Liver (tissue), 10 donors: ENCODE measurements at places on chromosomes 13 and 19. TPM values are rescaled to one million over a fixed set of nuclear protein-coding genes. Genes with fewer than 3 reads are reported as not detected.

DNA sequence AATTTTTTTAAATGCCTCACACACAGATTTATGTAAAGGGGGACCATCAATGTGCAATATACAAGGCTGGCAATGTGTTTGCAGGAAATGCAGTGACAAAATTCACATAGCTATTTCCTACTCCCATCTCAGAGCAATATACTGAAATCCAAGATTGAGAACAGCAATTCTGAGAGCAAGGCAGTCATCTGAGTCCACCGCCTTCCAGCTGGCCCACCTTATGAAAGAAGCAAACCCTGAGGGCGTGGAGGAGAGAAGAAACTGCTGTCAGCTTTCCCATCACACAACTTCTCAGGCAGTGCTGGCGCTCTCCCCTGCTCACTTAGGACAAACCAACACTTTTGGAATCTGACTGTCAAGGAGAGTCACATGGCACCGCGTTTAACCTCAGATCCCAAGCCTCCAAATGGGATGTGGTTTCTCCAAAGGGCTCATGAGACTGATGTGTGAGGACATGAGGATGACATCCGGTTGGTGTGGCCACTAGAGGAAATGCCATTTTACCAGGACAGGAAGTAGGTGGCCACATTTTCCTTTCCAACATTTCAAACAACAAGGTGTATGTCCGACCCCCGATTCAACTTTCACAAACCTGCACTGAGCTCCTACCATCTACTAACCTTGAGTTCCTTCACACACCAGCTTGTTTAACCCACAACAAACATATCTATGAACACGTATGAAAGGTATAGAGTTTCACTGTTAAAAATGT lies 3.7 kb upstream of the DOCK9 start:
- H3K36me3 ChIP-seq = no peaks in the 10 kb centered on the region
- H3K27ac ChIP-seq = no peak overlapping the region
- no peak overlapping the region for H3K4me3 ChIP-seq
- no peak for DNase-seq
- H3K4me1 ChIP-seq = peaks cover 18% of the 10 kb centered on the region

- no peak for DNase-seq
- no peaks in the 10 kb centered on the region for H3K4me1 ChIP-seq
- H3K36me3 ChIP-seq = no peaks in the 10 kb centered on the region
- H3K27ac ChIP-seq = no peak overlapping the region
- no peak overlapping the region for H3K4me3 ChIP-seq
Observed at GRCh38 chr19:30596813-30597399, 224.7 kb downstream of the ZNF536 start.

DNA sequence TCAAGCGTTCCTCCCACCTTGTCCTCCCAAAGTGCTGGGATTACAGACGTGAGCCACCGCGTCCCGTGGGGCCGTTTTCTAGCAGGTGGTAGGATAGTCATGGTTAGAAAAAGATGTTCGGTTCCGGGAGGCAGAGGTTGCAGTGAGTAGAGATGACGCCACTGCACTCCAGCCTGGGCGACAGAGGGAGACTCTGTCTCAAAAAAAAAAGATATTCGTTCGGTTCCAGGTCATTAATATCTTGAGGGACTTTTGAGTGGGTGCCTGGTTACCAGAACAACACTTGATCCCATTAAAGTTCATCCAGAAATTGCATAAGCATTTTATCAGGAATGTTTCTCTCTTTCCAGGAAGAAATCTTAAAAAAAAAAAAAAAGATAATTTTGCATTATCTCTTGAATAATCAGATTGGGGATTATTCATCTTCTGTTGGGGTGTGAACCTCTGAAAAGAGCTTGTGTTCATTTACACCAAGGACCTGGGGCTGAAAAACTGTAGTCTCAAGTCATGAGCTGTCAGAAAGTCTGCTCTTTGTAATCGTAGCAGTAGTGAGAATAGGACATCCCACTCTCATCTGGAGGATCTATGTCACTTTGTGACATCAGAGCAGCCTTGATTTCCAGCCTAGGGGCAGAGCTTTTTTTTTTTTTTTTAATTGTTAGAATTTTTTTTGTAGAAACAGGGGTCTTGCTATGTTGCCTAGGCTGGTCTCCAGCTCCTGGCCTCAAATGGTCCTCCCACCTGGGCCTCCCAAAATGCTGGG lies 1.0 kb upstream of the ETHE1 start:
- no peaks in the 10 kb centered on the region for H3K27me3 ChIP-seq
- H3K4me3 ChIP-seq = no peak overlapping the region
- no peak for DNase-seq
- H3K36me3 ChIP-seq = no peaks in the 10 kb centered on the region

The OR4F17 gene
- total RNA-seq = not detected

DNA sequence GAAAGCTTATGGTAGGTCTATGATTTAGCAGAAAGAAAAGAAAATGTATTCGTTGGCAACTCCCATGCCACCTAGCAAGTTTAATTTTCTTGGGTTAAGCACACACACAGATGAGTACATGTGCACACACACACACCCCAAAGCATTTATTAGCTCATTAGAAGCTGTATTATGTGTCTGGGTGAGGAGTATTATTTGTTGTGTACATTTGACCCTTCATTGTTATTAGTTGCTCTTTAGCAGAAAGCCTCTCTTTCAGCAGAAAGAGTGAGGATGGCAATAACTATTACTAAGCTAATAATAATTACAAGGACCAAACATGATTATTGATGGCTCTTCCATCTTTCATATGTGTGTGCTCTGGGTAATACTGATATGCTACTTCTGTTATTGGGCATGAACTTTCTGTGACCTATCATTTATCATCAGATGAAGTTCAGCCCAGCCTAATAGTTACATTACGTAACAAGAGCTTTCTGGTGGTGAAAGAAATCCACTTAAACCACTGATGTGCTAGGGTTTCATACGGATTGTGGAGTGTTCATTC lies 177.4 kb upstream of the OBI1 start:
- H3K27me3 ChIP-seq = no peaks in the 10 kb centered on the region
- no peak for DNase-seq
- no peaks in the 10 kb centered on the region for H3K36me3 ChIP-seq
- no peaks in the 10 kb centered on the region for H3K4me1 ChIP-seq

DNA sequence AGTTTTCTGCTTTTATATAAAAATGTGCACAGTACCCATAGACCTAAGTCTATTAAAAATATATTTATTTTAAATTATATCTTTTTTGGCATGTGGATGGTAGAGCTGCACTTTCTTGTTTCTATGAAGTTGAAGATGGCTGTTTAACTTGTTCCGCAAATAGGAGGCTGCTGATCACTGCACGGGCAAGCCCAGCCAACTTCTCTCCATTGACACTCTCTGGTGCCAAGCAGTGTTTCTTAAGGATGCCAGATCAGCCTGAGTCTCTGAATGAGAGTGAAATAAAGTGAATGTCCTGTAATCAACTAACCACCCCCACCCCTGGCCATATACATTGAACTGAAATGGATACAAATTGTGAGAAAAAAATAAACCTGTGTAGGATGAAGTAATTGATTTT lies 202.9 kb upstream of the KLHL1 start:
- H3K4me3 ChIP-seq = no peak overlapping the region
- no peak overlapping the region for H3K27ac ChIP-seq
- H3K27me3 ChIP-seq = no peaks in the 10 kb centered on the region
- no peaks in the 10 kb centered on the region for H3K4me1 ChIP-seq
- DNase-seq = no peak

DNA sequence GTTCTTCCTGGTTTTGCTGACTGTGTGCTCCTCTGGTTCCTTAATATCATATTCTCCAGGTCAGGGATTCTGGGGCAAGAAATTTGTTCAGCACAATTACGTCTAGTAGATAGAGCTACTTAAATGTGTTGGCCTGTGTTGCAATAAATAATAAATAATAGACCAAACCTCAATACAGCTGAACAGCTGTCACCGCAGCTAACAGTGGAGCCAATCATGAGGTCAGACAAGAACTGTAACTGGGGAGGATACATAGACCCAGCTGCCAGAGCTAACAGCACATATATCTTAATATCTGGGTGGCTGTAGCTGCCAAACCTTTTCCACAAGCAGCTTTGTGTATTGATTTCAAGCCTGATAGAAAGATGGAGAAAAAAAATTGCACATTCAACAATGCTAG lies 1596.3 kb upstream of the PCDH20 start:
- no peak overlapping the region for H3K27ac ChIP-seq
- no peak for DNase-seq
- H3K4me1 ChIP-seq = no peaks in the 10 kb centered on the region
- no peaks in the 10 kb centered on the region for H3K36me3 ChIP-seq
- no peak overlapping the region for H3K4me3 ChIP-seq

DNA sequence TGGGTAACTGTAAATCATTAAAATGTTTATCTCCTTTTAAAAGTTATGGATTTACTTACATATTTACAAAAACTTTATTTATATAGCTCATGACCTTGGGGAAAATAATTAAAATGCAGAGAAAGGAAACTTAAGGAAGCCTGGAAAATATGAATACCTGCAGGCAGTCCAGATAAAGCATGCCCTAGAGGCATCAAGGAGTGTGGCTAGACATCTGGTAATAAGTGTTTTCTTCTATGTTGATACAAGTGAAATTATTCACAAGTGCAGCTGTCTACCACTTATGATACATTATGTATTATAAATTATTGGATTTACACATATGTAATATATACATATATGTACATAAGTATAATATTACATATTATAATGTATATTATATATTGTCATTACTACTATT lies 207.9 kb downstream of the LMO7 start:
- no peak overlapping the region for H3K4me3 ChIP-seq
- peaks cover 68% of the 10 kb centered on the region for H3K36me3 ChIP-seq
- DNase-seq = no peak
- no peaks in the 10 kb centered on the region for H3K4me1 ChIP-seq
- no peak overlapping the region for H3K27ac ChIP-seq

GRCh38 chr19:16386619-16387240 lies 62.1 kb downstream of the KLF2 start:
- no peaks in the 10 kb centered on the region for H3K4me1 ChIP-seq
- H3K36me3 ChIP-seq = peaks cover 27% of the 10 kb centered on the region
- H3K27me3 ChIP-seq = no peaks in the 10 kb centered on the region

The GJA3 gene
- 0.05 TPM for total RNA-seq

DNA sequence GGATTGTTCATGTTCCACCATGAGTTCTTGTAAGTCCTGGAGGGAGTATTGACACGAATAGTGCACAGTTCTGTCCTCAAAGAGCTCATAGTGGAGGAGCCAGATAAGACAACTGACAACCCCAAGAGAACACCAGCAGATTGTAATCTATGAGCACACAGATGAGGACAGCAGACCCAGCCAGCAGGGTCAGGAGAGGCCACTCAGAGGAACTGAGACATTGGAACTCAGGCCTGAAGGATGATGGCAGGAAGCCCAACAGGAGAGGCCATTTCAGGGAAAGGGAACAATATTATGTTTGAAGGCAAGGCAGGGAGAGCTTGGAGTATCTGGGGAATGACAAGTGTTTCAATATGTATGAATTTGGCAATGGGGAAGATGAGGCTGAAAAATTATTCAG lies 63.7 kb upstream of the IPO5 start:
- H3K4me1 ChIP-seq = no peaks in the 10 kb centered on the region
- no peak for DNase-seq
- no peak overlapping the region for H3K27ac ChIP-seq
- H3K4me3 ChIP-seq = no peak overlapping the region
- H3K27me3 ChIP-seq = no peaks in the 10 kb centered on the region
- no peaks in the 10 kb centered on the region for H3K36me3 ChIP-seq

- peaks cover 18% of the 10 kb centered on the region for H3K36me3 ChIP-seq
- H3K4me1 ChIP-seq = peaks cover 21% of the 10 kb centered on the region
- H3K27me3 ChIP-seq = no peaks in the 10 kb centered on the region
Observed at GRCh38 chr19:58571575-58571947, 1.6 kb downstream of the MZF1 start.

DNA sequence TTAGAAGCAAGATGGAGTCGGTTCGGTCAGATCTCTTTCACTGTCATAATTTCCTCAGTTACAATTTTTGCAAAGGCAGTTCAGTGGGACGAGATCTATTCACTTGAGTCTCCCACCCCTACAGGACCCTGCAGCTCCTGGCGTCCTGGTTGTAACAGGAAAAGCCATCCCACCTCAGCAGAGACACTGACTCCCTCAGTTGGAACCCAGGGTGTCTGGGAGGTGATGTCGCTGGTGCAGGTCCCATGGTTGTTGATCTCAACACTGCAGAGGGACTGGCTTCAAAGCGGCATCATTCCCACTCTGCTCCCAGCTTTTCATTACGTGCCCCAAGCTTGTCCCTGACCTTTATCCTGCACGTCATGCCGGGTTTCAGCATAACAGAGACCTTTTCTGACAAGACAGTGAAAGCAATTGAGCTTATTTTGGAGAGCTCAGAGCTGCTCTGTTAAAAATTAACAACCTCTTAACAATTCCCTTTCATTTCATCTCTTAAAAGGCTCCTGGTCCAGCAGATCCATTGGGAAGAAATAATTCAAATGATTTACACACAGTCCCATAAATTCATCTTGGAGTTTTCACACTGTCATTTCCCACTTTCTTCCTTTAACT lies 17.6 kb upstream of the COG3 start:
- peaks cover 28% of the 10 kb centered on the region for H3K4me1 ChIP-seq
- DNase-seq = peak; percentile 44
- H3K36me3 ChIP-seq = no peaks in the 10 kb centered on the region
- peak overlapping the region; percentile 85 for H3K27ac ChIP-seq
- H3K4me3 ChIP-seq = no peak overlapping the region
- no peaks in the 10 kb centered on the region for H3K27me3 ChIP-seq

DNA sequence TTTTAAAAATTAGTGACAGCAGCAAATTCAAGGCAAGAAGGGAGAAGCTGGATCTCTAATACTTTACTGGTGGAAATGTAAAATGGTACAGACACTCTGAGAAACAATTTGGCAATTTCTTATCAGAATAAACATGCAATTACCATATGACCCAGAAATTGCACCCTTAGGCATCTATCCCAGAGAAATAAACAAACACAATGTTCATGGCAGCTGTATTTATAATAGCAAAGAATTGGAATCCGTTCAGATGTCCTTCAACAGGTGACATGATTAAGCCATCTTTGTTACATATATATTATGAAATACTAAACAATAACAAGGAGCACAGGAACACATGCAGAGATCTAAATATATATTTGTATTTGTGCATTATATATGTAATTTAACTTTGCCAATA lies 756.5 kb downstream of the SLITRK1 start:
- H3K27me3 ChIP-seq = no peaks in the 10 kb centered on the region
- DNase-seq = no peak
- H3K4me1 ChIP-seq = no peaks in the 10 kb centered on the region
- no peak overlapping the region for H3K27ac ChIP-seq
- no peaks in the 10 kb centered on the region for H3K36me3 ChIP-seq

The MISP gene
- 0.08 TPM for total RNA-seq
